ENCODE measurements at places on chromosomes 12 and 14.
A peak's percentile ranks its signal among the peaks of the same experiment; 100 is the strongest.

GRCh38 chr12:14418451-14418890 lies 53.0 kb downstream of the ATF7IP start:
- no peak for DNase-seq

DNA sequence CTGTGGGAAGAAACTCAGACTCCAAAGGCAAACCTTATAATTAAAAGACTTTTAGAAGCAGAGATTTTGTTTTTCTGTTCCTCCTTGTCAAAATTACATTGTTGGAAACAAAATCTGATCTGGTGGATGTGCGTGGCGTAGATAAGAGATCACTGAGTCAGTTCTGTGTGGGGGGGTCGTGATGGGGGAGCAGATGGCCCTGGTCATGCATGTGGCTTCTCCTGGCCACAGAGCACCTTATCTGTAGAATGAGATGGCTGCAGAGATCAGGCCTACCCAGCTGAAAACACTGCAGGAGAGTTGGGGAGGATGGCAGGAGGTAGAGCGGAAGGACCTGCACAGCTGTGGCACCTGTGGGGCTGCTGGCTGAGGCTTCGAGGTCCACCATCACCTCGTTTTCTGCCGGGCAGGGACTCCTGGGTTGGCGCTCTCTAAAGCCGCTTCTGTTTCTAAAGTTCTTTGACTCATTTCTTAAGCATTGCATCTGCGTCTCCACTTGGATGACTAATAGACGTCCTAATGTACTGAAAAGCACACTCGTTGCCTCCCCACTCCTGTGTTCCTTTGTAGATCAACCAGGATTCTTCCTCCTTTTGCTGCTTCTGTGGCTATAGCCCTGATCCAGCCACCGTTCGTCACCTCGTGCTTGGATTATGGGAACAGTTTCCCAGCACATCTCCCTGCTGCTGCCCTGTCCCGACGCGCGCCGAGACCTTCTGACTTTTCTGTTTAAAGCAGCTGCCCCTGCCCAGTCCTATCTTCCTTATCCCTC lies 93.4 kb downstream of the TSPAN9 start:
- DNase-seq, result no peak

- DNase-seq, result no peak
Observed at GRCh38 chr12:88644946-88645702, 64.9 kb upstream of the KITLG start.

DNA sequence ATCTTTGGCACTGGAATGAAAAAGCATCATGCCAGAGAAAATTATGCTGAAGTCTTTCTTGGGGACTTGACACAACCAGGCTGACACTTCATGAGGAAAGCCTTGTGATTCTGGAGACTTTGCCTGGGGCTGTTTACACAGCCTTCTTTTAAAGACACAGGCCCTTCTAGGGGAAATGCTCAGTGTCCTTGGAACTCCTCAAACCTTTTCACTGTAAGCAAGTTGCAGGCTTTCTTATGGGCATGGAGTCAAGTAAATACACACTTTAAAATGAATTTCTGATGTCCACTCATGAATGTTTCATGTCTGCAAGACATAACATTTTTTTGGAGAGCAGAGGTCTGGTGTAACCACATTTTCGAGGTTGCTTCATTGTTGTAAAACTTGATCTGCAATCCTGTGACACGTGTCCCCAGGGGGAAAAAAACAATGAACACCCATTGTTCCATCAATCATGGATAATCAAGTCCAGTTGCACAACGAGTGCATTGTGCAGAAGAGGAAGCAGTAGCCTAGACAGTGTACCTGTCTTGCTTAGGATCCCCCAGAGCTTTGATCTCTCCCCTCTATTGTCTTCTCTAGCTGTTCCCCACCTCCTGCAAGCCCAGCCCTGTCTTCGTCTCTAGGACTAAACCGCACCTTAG lies 155.1 kb upstream of the PRICKLE1 start:
- DNase-seq, result peak; percentile 88

- DNase-seq, result no peak
Observed at GRCh38 chr12:26092346-26093105, 32.3 kb downstream of the BHLHE41 start.

All from ELF-1 (cell line).